HEK293T (cell line): ENCODE measurements at places on chromosomes 1 and 21.
A peak's percentile ranks its signal among the peaks of the same experiment; 100 is the strongest.

GRCh38 chr21:16239659-16240265 is 510.0 kb downstream of the USP25 start:
- peak; percentile 14 for DNase-seq

GRCh38 chr1:6970221-6970620 is 185.0 kb downstream of the CAMTA1 start:
- DNase-seq, result no peak

- DNase-seq, result no peak
These were observed 53.8 kb downstream of the LYPLAL1 start for GRCh38 chr1:219227360-219228057.

- peak; percentile 64 for DNase-seq
These were observed 342.7 kb upstream of the NR5A2 start for GRCh38 chr1:199684686-199685273.

DNA sequence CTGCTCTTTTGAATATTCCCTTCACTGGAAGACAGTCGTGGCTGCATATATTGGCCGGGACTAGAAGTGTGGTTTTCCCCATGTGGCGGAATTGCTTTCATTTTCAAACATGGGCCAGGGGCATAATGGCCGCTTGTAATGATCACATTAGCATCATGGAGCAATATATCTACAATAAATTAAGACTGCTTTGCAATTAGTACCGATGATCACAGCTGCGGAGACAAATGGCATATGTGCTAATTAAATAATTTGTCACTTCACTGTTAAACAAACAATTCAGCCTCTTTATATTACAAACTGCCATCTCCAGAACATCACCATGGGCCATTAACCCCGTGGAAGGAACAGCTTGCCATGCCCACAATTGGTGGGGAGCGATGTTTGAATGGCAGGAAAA is 68.2 kb upstream of the OLIG2 start:
- no peak for DNase-seq

DNA sequence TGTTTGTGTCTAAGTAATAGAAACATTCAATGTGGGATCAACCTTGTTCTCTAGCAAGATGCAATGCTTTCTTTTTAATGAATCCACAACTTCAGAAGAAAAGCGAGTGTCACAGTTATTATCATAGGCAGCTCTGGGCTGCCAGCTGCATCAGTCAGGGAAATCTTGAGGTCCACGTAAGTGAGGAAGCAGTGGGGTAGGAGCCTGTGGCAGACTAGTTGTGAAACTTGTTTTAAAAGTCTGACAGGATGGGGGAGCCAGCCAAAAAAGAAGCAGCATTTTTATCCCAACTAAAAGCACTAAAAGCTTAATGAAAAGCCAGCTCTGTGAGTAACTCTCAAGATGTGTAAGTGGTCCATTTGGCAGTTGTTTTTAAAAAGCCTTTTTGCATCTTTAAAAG is 113.1 kb downstream of the ZNF326 start:
- no peak for DNase-seq

GRCh38 chr1:48245106-48245505 is 22.6 kb downstream of the SLC5A9 start:
- DNase-seq, result no peak
